ENCODE measurements at places on chromosomes 1 and 21. TPM values are rescaled to one million over a fixed set of nuclear protein-coding genes. Genes with fewer than 3 reads are reported as not detected.
A peak's percentile ranks its signal among the peaks of the same experiment; 100 is the strongest.

- DNase-seq = peak; percentile 43
Measured at GRCh38 chr1:213977486-213977842, 10.3 kb upstream of the PROX1 start.

DNA sequence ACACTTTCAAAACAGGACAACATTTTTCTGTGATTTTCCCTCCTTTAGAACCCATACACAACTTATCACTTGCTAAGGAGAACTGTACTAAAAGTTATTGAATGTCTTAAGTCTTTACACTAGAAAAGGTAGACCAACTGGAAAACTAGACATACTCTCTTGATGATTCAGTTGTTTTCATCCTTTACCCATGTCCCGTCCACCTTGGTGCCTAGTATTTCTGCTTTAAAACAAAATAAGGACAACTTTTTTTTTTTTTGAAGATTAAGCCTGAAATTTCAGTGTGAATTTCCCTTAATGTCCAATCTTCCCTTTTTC, 4.5 kb downstream of the CDKN2C start:
- DNase-seq = no peak

GRCh38 chr1:98253145-98253544, 332.3 kb upstream of the DPYD start:
- no peak for DNase-seq

VANGL2 gene
- total RNA-seq = 5.8 TPM

MAP3K21 gene
- total RNA-seq = 8.7 TPM

Measured in thyroid gland (tissue), 4 donors.